Activated CD4-positive, alpha-beta T cell treated with anti-CD3 and anti-CD28 coated beads, Interleukin-2, amount 10 ng/mL, durations not matched to agents 24 days and 14 days (primary cell): ENCODE measurements at places on chromosomes 5 and 9.

- no peak overlapping the region for H3K4me3 ChIP-seq
- no peak overlapping the region for H3K27ac ChIP-seq
- H3K36me3 ChIP-seq = peaks cover 15% of the 10 kb centered on the region
- no peaks in the 10 kb centered on the region for H3K27me3 ChIP-seq
- DNase-seq = no peak
Observed at GRCh38 chr5:1480217-1480616, 35.0 kb upstream of the SLC6A3 start.

GRCh38 chr9:120386390-120387131 is 193.4 kb downstream of the CDK5RAP2 start:
- H3K36me3 ChIP-seq = peaks cover 31% of the 10 kb centered on the region
- H3K27ac ChIP-seq = no peak overlapping the region
- no peak overlapping the region for H3K4me3 ChIP-seq
- H3K4me1 ChIP-seq = no peaks in the 10 kb centered on the region

DNA sequence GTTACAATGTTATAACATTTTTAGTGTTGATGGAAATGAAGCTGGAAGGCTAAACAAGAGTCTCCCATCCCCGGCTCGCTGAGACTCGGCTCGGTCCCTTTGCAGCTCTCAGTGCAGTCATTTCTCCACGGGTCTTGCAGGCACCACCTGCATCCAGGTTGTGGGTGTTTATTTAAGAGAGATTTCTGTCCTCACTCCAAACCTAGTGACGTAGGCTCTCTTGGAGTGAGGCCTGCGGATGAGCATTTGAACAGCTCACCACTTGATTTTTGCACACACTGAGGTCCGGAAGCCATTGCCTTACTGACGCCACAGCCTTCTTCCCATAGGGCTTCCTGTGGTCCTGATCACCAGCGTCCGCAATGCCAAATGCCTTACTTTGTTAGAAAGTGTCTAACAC is 197.7 kb upstream of the OTULINL start:
- H3K36me3 ChIP-seq = peaks cover 2% of the 10 kb centered on the region
- no peak for DNase-seq
- peaks cover 17% of the 10 kb centered on the region for H3K27me3 ChIP-seq

- H3K27ac ChIP-seq = no peak overlapping the region
- H3K36me3 ChIP-seq = no peaks in the 10 kb centered on the region
- H3K27me3 ChIP-seq = no peaks in the 10 kb centered on the region
- no peaks in the 10 kb centered on the region for H3K4me1 ChIP-seq
- DNase-seq = no peak
- no peak overlapping the region for H3K4me3 ChIP-seq
Observed at GRCh38 chr5:89615839-89616518, 733.0 kb upstream of the MEF2C start.

- peak; percentile 33 for DNase-seq
- H3K27me3 ChIP-seq = peaks cover 9% of the 10 kb centered on the region
- H3K27ac ChIP-seq = no peak overlapping the region
- no peaks in the 10 kb centered on the region for H3K4me1 ChIP-seq
Observed at GRCh38 chr9:91485006-91485405, 61.4 kb upstream of the NFIL3 start.

DNA sequence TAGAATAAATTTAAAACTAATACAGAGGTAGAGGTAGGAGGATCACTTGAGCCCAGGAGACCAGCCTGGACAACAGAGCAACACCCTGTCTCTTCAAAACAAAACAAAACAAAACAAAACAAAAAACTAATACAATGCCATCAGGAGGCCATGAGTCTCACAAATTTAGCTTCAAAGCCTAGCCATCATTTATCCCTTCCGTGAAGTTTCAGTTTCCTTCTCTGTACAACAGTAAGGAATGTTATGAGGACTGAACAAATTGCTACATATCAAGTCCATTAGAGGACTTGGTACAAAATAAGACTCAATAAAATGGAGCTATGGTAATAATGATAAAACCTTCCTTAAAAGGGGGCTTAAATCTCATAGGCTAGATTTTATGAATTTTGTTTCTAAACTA is 60.8 kb downstream of the MAPKAP1 start:
- H3K27me3 ChIP-seq = no peaks in the 10 kb centered on the region
- peak overlapping the region; percentile 70 for H3K4me3 ChIP-seq
- peaks cover 52% of the 10 kb centered on the region for H3K4me1 ChIP-seq
- H3K27ac ChIP-seq = peak overlapping the region; percentile 90
- DNase-seq = no peak
- H3K36me3 ChIP-seq = peaks cover 26% of the 10 kb centered on the region

- H3K27ac ChIP-seq = no peak overlapping the region
- DNase-seq = no peak
- no peak overlapping the region for H3K4me3 ChIP-seq
Observed at GRCh38 chr5:144192661-144193060, 22.0 kb downstream of the KCTD16 start.

GRCh38 chr5:22258139-22258538 is 595.0 kb downstream of the CDH12 start:
- no peaks in the 10 kb centered on the region for H3K36me3 ChIP-seq
- H3K4me1 ChIP-seq = no peaks in the 10 kb centered on the region
- H3K27ac ChIP-seq = no peak overlapping the region
- no peak overlapping the region for H3K4me3 ChIP-seq
- no peaks in the 10 kb centered on the region for H3K27me3 ChIP-seq

GRCh38 chr9:35579130-35579529 is 25.9 kb upstream of the TESK1 start:
- no peak overlapping the region for H3K4me3 ChIP-seq
- H3K36me3 ChIP-seq = peaks cover 13% of the 10 kb centered on the region
- H3K4me1 ChIP-seq = peaks cover 5% of the 10 kb centered on the region
- H3K27me3 ChIP-seq = no peaks in the 10 kb centered on the region
- peak overlapping the region; percentile 59 for H3K27ac ChIP-seq

GRCh38 chr5:102819634-102820033 is 64.5 kb downstream of the PAM start:
- no peak overlapping the region for H3K27ac ChIP-seq
- no peak overlapping the region for H3K4me3 ChIP-seq
- no peaks in the 10 kb centered on the region for H3K27me3 ChIP-seq

DNA sequence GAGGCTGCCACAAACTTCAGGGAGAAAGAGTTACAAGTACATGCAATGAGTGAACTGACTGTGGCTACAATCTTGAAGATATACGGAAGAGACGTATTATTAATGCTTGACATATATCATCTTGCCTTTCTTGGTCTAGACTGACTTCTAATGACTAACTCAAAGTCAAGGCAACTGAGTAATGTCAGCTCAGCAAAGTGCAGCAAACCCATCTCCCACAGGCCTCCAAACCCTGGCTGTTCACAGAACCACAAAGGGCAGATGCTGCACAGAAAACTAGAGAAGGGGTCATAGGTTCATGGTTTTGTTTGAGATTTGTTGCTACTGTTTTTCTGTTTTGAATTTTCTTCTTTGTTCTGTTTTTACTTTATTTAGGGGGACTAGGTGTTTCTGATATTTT is 21.0 kb downstream of the IL7R start:
- no peaks in the 10 kb centered on the region for H3K27me3 ChIP-seq
- peaks cover 89% of the 10 kb centered on the region for H3K36me3 ChIP-seq
- H3K4me3 ChIP-seq = no peak overlapping the region

DNA sequence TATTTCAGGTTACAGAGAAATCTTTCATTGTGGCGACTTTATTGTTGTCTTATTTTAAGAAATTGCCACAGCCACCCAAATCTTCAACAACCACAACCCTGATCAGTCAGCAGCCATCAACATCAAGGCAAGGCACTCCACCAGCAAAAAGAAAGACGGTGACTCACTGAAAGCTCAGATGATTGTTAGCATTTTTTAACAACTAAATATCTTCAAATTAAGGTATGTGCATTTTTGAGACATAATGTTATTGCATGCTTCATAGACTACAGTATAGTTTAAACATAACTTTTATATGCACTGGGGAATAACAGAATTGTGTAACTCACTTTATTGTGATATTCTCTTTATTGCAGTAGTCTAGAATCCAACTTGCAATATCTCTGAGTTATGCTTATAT is 263.4 kb downstream of the TMEM232 start:
- no peak overlapping the region for H3K27ac ChIP-seq
- no peaks in the 10 kb centered on the region for H3K27me3 ChIP-seq
- no peaks in the 10 kb centered on the region for H3K4me1 ChIP-seq
- no peak overlapping the region for H3K4me3 ChIP-seq
- no peak for DNase-seq

GRCh38 chr5:105150323-105150722 is 1587.7 kb upstream of the NUDT12 start:
- H3K27ac ChIP-seq = no peak overlapping the region
- H3K27me3 ChIP-seq = no peaks in the 10 kb centered on the region
- DNase-seq = no peak
- H3K36me3 ChIP-seq = no peaks in the 10 kb centered on the region
- H3K4me1 ChIP-seq = no peaks in the 10 kb centered on the region

GRCh38 chr5:131932235-131932634 is 13.2 kb downstream of the MEIKIN start:
- DNase-seq = no peak
- peaks cover 27% of the 10 kb centered on the region for H3K27me3 ChIP-seq

DNA sequence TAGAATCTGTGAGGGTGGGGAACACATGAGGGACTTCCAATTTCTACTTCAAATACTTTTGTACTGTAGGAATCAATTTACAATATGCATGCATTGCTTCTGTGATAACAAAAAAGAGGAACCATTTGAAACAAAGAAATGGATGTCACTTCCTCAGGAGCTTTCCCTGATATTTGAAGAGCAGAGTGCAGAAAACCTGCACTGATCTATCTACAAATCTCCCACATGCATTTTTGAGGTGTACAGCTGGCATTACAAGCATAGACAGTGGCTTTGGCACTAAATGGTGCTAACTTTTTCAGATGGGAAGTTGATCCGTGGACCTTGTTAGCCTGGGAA is 27.7 kb downstream of the YIPF5 start:
- peaks cover 13% of the 10 kb centered on the region for H3K27me3 ChIP-seq
- no peak overlapping the region for H3K4me3 ChIP-seq
- peaks cover 2% of the 10 kb centered on the region for H3K4me1 ChIP-seq
- no peaks in the 10 kb centered on the region for H3K36me3 ChIP-seq

DNA sequence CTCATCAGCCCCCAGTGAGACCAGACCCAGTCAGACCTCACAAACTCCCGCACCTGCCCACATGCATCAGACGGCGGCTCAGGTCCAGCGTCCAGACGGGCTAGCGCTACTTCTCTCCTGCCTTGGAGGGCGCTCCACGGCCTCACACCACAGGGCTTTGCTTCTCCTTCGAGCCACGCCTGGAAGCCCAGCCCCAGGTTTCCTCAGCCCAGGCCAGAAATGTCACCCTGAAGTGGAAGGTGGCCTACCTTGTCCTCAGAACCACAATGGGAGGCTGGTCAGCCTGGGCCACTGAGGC is 2.8 kb downstream of the NACC2 start:
- no peak overlapping the region for H3K4me3 ChIP-seq
- no peak overlapping the region for H3K27ac ChIP-seq
- H3K27me3 ChIP-seq = peaks cover 6% of the 10 kb centered on the region
- no peak for DNase-seq
- no peaks in the 10 kb centered on the region for H3K4me1 ChIP-seq

DNA sequence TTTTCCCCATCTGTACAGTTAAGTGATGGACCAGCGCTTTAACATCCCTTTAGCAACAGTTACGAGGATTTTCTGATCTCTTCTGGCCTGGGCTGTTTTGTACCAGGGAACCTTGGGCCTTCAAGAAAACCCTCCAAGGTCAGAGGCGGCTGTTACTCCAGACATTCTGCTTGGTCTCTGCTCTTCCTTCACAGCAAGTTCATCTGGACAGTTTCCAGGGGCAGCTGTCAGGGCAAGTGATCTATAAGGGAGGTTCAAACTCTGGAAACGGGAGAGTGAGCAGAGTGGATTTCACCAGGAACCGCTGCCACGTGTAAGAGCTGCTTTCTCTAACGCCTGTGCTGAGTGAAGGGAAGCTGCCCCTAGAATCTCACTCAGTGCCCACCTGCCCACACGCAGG is 36.7 kb downstream of the ZNF618 start:
- H3K4me1 ChIP-seq = no peaks in the 10 kb centered on the region
- DNase-seq = peak; percentile 46
- H3K36me3 ChIP-seq = no peaks in the 10 kb centered on the region
- no peak overlapping the region for H3K27ac ChIP-seq

GRCh38 chr5:154309805-154310204 is 119.3 kb downstream of the GALNT10 start:
- H3K36me3 ChIP-seq = peaks cover 25% of the 10 kb centered on the region
- H3K27me3 ChIP-seq = no peaks in the 10 kb centered on the region
- H3K4me1 ChIP-seq = peaks cover 29% of the 10 kb centered on the region
- no peak overlapping the region for H3K4me3 ChIP-seq
- DNase-seq = no peak
- H3K27ac ChIP-seq = peak overlapping the region; percentile 51

DNA sequence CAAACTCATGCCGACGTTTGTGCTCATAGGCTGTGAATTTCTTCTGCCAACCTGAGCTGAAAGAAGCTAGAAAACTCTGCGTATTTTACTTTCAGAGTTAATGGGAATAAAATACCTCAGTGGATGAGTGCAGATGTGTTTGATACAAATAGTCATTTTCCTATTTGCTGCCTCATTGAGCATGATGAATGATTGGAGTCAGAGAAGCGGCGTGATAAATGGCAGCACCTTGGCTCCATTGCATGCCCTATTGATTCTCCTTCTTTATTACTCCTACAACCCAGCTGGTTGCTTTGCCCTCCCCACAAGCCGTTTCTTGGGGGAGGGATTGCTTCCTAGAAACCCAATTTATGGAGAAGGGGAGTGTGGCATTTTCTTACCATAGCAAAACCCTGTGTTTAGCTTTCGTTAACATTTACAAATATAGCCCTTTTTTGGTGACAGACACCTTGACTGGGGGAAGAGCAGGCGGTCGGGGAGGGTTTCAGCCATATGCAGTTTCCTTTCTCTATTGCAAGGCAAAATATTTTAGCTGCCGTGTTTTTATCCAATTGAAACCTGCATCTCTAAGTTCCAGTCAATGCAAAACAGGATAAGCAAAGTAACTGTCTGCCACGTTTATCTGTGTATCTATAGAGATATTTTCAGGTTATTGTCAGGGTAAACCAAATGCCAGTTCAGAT is 93.1 kb upstream of the TBCA start:
- H3K4me1 ChIP-seq = no peaks in the 10 kb centered on the region
- no peaks in the 10 kb centered on the region for H3K36me3 ChIP-seq
- no peak for DNase-seq
- peaks cover 3% of the 10 kb centered on the region for H3K27me3 ChIP-seq
